Activated CD8-positive, alpha-beta T cell treated with anti-CD3 and anti-CD28 coated beads for 36 hours (primary cell): ENCODE measurements at places on chromosomes 2 and 18.

DNA sequence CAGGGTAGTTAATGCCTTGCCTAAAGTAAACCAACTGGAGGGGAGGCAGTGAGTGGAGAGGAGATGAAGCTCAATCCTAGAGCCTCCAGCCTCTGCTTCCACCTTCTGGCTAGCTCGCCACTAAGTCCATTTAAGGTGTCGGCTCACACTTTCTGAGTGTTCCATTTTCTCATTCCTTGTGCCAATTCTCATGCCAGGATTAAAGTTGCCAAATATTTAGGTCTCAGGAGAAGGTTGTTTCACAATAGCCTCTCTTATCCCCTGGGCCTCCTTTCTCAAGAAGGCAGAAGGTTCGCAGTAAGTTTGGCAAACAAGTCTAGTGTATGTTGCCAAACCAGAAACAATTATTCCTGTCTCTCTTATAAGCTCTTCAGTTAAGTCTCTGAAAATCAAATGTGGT, 57.2 kb downstream of the TACR1 start:
- DNase-seq, result no peak

GRCh38 chr18:50751490-50751889, 68.3 kb downstream of the MRO start:
- DNase-seq, result no peak

DNA sequence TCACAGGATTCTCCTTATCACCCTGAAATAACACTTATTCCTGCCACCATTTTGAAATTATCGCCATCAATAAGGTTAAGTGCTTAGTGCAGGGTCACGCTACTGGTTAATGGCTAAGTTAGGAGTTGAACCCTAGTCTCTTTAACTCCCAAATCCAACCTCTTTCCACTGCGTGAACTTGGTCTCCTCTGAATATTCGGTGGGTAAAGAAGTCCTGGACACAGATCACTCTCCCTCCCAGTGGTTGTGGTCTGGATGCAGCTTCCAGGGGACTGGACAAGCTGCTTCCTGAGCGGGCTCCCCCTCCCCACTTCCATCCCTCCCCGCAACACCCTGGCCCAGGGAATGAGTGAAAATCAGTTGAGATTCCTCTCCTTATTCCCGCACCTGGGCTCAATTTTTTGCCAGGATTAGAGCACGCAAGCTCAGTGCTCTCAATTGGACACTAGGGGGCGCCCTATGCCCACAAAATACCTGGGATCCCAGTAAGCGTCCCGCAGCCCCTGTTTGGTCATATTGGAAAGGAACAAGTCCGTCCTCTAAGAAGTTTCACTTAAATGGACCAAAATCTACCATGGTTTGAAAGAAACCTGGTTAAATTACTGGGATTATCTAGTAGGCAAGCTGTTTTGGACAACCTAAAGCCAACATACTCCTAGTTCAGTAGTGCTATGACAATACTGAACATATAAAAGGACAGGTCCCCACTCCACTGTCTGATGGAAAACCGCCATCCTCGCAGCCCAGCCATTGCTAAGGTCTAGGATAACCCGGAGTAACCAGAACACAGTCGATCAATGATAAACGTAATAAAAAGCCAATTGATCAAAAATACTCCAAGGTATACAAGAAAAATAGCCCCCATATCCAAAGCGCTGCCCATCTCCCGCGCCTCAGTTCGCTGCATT, 40.4 kb downstream of the DHRS9 start:
- peak; percentile 83 for DNase-seq

GRCh38 chr2:216205486-216205885, 96.3 kb downstream of the XRCC5 start:
- DNase-seq, result no peak

DNA sequence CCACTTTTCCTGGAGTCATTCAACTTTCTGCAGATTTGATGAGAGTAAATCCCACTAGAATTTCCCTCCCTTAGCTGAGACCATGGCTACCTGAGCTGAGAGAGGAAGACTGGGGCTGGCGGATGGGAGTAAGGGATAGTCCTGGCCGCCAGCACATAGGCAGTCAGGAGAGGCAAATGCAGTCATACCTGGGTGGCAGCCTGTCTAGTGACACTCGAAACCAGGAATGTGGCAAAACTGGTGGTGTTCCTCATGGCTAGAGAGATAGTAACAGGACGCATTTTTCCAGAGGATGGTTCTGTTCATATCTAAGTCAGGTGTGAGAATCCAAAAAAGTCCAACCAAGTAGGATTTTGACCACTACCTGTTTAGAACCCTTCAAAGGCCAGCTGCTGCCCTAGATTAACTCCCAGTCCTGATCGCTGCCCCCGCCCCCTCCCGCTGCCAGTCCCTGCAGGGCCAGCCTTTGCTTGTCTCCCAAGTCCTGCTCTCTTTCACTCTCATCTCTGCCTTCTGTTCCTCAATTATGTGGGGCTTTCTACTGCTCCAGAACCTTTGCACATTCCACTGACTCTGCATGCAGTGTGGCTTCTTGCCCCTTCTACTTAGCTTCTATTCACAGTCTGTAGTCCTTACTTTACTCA, 17.4 kb upstream of the SCG2 start:
- DNase-seq, result no peak

- no peak for DNase-seq
Measured at GRCh38 chr2:201021914-201022313, 49.6 kb downstream of the HYCC2 start.

- DNase-seq, result no peak
Measured at GRCh38 chr2:162711832-162712540, 126.6 kb downstream of the KCNH7 start.

DNA sequence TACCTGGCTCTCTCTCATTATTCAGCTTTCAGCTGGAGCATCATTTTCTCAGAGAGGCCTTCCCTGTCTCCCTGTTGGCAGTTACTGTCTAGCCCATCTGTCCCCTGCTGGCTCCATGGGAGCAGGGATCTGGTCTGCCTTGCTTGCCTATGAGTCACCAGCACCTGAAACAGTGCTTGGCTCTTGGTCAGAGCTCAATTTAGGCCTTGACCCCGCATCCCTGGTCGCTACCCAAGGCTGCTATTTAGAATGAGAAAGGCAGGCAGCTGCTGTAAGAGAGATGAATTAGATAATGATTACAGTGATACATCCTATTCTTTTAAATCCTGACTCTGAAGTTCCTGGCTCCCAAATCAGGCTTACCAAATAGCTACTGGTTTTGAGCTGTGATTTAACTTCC, 32.9 kb downstream of the KCNE4 start:
- DNase-seq, result no peak

- no peak for DNase-seq
Measured at GRCh38 chr2:81093031-81093430, 788.5 kb upstream of the LRRTM1 start.
